ENCODE measurements at places on chromosomes 4 and X. TPM values are rescaled to one million over a fixed set of nuclear protein-coding genes. Genes with fewer than 3 reads are reported as not detected.
A peak's percentile ranks its signal among the peaks of the same experiment; 100 is the strongest.

DNA sequence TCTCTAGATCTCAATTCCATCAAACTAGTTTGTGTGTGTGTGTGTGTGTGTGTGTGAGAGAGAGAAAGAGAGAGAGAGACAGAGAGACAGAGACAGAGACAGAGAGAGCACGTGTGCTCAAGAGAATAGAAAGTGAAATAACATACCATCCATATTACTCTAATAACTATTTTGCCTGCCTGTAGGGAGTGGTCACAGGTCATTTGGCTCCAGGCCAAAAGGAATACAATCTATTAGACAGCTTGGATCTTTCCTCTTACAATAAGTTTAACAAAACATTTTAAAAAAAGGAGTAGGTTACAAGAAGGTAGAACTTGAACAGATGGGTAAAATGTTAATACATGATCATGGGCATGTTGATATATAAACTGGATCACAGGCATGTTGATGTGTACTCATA lies 76.2 kb downstream of the COL4A6 start:
- DNase-seq = no peak
- H3K27me3 ChIP-seq = no peaks in the 10 kb centered on the region
- H3K36me3 ChIP-seq = no peaks in the 10 kb centered on the region
- H3K4me3 ChIP-seq = no peak overlapping the region

The YY2 gene
- total RNA-seq = 0.82 TPM

- DNase-seq = no peak
- H3K4me1 ChIP-seq = no peaks in the 10 kb centered on the region
- no peak overlapping the region for H3K4me3 ChIP-seq
- no peaks in the 10 kb centered on the region for H3K27me3 ChIP-seq
These were observed 135.3 kb upstream of the HS3ST1 start for GRCh38 chr4:11564021-11564420.

- no peak for DNase-seq
- no peaks in the 10 kb centered on the region for H3K27me3 ChIP-seq
These were observed 152.0 kb downstream of the GRIA2 start for GRCh38 chr4:157372567-157372966.

GRCh38 chrX:120564925-120565324 lies 4.2 kb upstream of the CUL4B start:
- no peak for DNase-seq
- no peak overlapping the region for H3K4me3 ChIP-seq
- H3K4me1 ChIP-seq = no peaks in the 10 kb centered on the region
- H3K27me3 ChIP-seq = no peaks in the 10 kb centered on the region

DNA sequence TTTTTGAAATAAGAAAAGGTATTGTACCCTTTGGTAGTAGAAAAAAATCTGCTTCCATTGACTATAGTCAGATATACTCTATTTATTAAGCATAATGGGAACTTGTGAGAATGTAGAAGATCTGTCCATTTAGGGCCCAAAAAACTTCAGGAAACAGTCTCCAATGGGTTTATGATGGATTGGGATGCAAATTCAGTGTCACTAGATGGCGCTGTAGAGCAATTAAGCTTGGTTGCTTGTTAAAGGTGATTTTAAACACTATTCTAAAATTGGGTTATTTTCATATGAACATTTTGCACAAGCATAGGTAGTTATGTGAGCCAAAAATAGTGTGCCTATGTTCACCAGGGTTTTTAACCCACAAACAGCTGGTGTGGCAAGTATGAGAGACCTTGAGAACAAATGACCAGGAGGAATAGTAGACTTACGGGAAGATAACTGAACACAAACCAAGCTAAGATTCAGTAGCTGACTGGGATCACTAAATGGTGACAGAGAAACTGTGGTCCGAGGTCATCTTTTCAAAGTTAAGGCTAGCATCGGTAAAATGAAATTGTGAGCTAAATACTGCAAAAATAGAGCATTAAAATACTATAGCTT lies 80.3 kb upstream of the LSM6 start:
- H3K4me3 ChIP-seq = no peak overlapping the region
- H3K4me1 ChIP-seq = no peaks in the 10 kb centered on the region
- DNase-seq = peak; percentile 39
- no peak overlapping the region for H3K27ac ChIP-seq
- no peaks in the 10 kb centered on the region for H3K36me3 ChIP-seq

- H3K36me3 ChIP-seq = no peaks in the 10 kb centered on the region
- H3K4me1 ChIP-seq = no peaks in the 10 kb centered on the region
- H3K27ac ChIP-seq = no peak overlapping the region
- no peaks in the 10 kb centered on the region for H3K27me3 ChIP-seq
These were observed 8.0 kb downstream of the MAN2B2 start for GRCh38 chr4:6582889-6583490.

GRCh38 chrX:46642145-46642544 lies 68.6 kb downstream of the CHST7 start:
- no peaks in the 10 kb centered on the region for H3K36me3 ChIP-seq
- no peaks in the 10 kb centered on the region for H3K27me3 ChIP-seq
- no peak for DNase-seq
- H3K4me3 ChIP-seq = no peak overlapping the region
- no peak overlapping the region for H3K27ac ChIP-seq

GRCh38 chr4:182272151-182272550 lies 28.9 kb downstream of the TENM3 start:
- DNase-seq = no peak
- H3K27me3 ChIP-seq = no peaks in the 10 kb centered on the region
- no peaks in the 10 kb centered on the region for H3K4me1 ChIP-seq
- H3K4me3 ChIP-seq = no peak overlapping the region

DNA sequence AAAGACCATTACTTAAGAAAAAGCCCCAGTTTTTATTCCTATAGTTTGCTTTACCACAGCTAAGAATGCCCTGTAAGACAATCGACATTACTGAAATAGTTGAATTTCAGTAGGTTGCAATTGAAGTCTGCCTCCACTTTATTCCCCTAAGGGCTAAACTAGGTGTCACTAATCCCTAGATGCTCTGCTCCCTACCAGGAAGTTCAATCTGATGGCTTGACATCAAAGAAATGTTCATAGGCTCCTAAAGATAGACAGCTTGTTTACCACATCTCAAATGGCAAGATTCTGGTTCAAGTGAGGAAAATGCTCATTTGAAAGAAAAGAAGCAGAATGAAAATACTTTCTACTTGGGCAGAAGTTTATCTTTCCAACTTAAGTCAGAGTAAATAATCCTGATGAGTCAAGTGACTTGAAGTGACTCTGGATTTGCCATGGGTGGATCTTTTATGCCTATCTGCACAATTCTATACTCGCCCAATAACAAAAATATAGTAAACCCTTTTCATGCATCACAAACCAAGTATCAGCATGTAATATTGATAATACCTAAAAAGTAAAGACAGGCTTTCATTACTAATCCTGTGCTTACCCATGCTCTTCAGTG lies 117.2 kb downstream of the SH3RF1 start:
- no peak overlapping the region for H3K4me3 ChIP-seq
- H3K36me3 ChIP-seq = no peaks in the 10 kb centered on the region
- H3K4me1 ChIP-seq = no peaks in the 10 kb centered on the region

DNA sequence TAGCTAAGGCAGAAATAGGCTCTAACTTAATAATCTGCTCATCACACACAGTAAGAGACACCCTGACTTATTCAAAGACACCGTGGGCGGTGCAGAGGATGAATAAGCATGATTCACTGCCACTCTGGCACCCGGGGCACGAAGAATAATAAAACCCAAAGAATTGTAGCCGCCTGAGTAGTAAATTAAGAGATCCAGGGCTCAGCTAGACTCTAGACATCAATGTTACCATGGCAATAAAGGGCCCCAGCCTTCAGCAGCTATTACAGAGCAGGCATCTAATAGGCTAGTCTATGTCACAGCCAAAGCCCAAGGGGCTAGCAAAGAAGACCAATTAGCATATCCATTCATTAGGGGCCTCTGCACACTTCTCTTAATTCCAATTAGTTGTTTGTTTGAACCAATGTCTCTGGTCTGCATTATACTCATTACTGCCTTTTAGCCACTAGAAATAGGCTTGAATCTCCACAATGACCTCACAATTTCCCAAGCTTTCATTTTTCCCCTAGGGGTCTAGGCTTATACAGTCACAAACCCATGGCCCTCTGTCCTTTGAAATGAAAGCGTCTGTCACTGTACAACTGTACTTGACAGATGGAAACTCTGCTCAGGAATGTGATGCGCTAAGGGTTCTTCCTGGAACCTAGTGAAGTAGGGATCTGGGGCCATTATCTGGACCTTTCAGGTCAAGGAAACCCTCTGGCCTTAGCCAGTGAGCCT lies 3.0 kb upstream of the ATP1B4 start:
- H3K4me3 ChIP-seq = no peak overlapping the region
- no peaks in the 10 kb centered on the region for H3K4me1 ChIP-seq
- no peak overlapping the region for H3K27ac ChIP-seq
- H3K27me3 ChIP-seq = no peaks in the 10 kb centered on the region
- DNase-seq = no peak
- H3K36me3 ChIP-seq = no peaks in the 10 kb centered on the region

The UGT8 gene
- 0.55 TPM for total RNA-seq

DNA sequence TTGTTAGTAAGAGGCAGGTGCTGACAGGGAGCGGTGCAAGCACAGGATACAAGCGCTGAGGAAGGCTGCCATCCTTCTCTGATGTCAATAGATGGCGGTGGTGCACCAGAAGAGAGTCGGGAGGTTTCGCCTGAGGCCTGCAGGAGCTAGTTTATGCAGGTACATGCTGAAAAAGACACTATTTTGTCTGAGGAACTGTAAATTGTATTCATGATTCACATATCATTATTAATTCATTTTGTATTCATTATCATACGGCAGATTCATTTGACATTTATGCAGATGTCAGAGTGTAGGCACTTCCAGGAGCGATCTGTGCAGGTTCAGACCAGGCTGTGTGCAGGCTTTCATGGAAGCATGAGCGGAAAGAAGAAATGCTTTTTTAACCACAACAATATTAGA lies 824.0 kb downstream of the STIM2 start:
- peak; percentile 25 for DNase-seq
- H3K27me3 ChIP-seq = no peaks in the 10 kb centered on the region
- H3K4me1 ChIP-seq = no peaks in the 10 kb centered on the region
- H3K27ac ChIP-seq = no peak overlapping the region
- H3K4me3 ChIP-seq = no peak overlapping the region
- no peaks in the 10 kb centered on the region for H3K36me3 ChIP-seq

The ADGRG4 gene
- total RNA-seq = 0.23 TPM

DNA sequence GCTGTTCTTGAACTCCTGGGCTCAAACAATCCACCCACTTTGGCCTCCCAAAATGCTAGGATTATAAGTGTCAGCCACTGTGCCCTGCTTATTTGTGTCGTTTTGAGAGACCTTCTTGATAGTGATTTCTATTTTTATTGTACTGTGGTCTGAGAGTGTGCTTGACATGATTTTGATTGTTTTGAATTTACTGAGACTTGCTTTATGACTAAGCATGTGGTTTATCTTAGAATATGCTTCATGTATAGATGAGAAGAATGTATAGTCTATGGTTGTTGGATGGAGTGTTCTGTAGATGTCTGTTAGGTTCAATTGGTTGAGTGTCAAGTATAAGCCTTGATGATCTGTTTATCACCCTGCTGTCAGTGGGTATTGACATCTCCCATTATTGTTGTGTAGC lies 789.3 kb downstream of the IL1RAPL1 start:
- H3K27ac ChIP-seq = no peak overlapping the region
- no peaks in the 10 kb centered on the region for H3K36me3 ChIP-seq
- no peaks in the 10 kb centered on the region for H3K27me3 ChIP-seq
- no peak overlapping the region for H3K4me3 ChIP-seq

DNA sequence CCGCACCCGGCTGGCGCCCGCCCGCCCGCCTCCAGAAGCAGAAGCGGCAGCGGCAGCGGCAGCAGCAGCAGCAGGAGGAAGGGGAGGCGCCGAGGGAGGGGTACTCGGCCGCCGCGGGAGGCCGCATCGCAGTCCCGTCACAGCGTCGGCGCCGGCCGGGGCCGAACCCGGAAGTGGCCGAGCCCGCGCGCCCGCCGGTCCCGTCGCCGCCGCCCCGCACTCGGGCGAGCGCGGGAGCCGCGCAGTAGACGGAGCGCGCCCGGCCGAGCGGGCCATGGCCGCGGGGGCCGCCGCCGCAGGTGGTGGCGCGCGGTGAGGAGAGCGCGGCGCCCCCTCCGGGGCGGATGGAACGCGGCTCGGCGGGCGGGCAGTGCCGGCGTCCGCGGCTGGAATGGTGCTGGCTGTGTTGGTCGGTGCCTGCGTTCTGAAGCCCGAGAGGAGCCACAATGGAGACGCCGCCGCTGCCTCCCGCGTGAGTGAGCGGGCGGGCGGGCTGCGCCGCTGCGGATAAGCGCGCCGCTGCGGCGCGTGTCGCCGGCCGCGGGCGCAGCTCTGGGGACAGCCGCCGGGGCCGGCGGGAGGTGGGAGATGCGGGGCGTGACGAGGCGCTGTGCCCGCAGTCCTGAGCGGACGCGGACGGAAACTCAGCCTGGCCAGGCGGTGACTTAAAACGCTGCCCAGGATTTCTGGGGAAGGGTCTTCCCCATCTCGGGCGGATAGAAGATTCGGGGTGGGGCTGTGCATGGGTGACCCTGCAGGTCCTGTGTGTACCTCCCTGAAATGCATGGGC lies at the start of gene KLHL2:
KLHL2 (plus strand) TSS at position 131 of the 790 bp plus-strand sequence; CDS start at position 447, 316 bp downstream.
- no peaks in the 10 kb centered on the region for H3K4me1 ChIP-seq
- H3K27ac ChIP-seq = peak within 1 kb of the TSS; percentile 72
- no peaks in the 10 kb centered on the region for H3K36me3 ChIP-seq
- DNase-seq = peak; percentile 78
- H3K27me3 ChIP-seq = no peaks in the 10 kb centered on the region

GRCh38 chr4:31516520-31516919 lies 796.4 kb downstream of the PCDH7 start:
- no peak for DNase-seq
- H3K27ac ChIP-seq = no peak overlapping the region
- no peaks in the 10 kb centered on the region for H3K36me3 ChIP-seq
- H3K4me3 ChIP-seq = no peak overlapping the region

DNA sequence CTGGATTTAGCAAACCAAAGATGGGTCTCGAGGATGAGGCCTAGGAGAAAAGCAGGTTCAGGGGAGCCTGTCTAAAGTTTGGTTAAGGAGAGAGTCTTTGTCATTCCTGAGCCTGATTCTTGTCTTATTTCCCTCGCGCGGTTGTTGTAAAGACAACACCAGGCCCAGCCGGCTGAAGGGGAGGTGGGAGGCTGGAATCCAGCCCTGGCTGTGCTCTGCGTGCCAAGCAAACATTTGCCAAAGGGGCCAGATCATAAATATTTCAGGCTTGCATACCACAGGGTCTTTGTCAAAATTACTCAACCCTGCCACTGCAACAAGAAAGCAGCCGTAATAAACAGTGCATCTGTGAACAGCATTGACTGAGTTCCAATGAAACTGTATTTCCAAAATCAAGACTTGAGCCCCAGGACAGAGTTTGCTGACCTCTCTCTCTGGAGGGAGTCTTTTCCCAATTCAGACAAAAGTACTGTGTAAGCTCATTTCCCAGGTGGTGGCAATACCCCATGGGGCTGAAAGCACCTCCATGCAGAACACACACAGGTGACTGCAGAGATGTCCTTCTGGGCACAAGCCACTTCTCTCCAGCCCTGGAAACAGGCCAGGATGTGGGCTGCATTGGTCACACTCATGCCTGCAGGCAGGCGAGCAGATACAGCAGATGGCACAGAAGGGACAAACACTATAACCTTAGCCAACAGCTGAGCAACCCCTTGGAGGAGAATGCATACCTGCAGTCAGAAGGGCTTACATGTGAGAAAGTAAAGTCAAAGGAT lies 320.3 kb downstream of the STK32B start:
- no peaks in the 10 kb centered on the region for H3K36me3 ChIP-seq
- no peaks in the 10 kb centered on the region for H3K27me3 ChIP-seq
- no peak for DNase-seq
- H3K4me1 ChIP-seq = no peaks in the 10 kb centered on the region
- no peak overlapping the region for H3K27ac ChIP-seq

- no peaks in the 10 kb centered on the region for H3K27me3 ChIP-seq
- no peak overlapping the region for H3K4me3 ChIP-seq
- no peak overlapping the region for H3K27ac ChIP-seq
- no peak for DNase-seq
These were observed 32.9 kb downstream of the MAGED4 start for GRCh38 chrX:52217494-52218160.

- H3K36me3 ChIP-seq = no peaks in the 10 kb centered on the region
- no peak overlapping the region for H3K27ac ChIP-seq
- no peaks in the 10 kb centered on the region for H3K27me3 ChIP-seq
- no peak overlapping the region for H3K4me3 ChIP-seq
These were observed 90.2 kb upstream of the TAB3 start for GRCh38 chrX:30979271-30979670.

Measured in prostate gland (tissue), 2 donors.